ENCODE measurements at places on chromosomes 2 and 18. TPM values are rescaled to one million over a fixed set of nuclear protein-coding genes. Genes with fewer than 3 reads are reported as not detected.

DNA sequence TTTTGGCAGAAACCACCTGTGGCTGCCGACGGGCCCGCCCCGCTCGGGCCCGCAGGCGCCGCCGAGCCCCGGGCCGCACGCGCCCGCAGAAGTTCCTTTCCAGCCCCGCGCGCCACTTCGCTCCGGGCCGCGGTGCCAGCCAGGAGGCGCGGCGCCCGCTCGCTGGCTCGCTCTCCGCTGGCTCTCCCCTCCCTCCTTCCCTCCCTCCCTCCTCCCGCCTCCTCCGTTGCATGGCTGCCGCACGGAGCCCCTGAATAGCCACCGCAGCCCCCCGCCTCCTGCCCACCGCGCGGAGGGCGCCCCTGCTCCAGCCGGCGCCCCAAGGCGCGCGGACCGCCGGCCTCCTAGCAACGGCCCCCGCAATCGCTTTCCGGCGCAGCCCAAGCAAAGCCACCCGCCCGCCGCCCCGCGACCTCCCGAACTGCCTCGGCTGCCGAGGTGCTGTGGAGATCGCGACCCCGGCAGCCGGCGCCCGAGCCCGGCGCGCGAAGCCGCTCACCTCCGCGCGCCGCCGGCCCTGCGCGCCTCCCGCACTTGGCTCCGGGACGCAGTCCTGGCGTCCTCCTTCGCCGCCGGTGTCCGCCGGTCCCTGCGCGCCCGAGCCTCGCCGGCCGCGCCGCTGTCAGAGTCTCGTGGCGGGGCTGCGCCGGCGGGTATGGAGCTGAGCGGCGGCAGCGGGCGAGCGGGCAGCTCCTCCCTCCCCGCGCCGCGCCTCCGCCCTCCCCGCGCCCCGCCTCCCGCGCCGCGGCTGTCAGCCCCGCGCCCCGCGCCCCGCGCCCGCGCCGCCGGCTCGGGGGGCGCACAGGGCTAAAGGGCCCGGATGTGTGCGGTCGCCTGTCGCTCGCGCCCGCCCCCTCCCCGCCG, at the start of gene ZBTB7C:
ZBTB7C (minus strand) TSS at position 657 of the 864 bp plus-strand sequence.
- no peak for DNase-seq

DNA sequence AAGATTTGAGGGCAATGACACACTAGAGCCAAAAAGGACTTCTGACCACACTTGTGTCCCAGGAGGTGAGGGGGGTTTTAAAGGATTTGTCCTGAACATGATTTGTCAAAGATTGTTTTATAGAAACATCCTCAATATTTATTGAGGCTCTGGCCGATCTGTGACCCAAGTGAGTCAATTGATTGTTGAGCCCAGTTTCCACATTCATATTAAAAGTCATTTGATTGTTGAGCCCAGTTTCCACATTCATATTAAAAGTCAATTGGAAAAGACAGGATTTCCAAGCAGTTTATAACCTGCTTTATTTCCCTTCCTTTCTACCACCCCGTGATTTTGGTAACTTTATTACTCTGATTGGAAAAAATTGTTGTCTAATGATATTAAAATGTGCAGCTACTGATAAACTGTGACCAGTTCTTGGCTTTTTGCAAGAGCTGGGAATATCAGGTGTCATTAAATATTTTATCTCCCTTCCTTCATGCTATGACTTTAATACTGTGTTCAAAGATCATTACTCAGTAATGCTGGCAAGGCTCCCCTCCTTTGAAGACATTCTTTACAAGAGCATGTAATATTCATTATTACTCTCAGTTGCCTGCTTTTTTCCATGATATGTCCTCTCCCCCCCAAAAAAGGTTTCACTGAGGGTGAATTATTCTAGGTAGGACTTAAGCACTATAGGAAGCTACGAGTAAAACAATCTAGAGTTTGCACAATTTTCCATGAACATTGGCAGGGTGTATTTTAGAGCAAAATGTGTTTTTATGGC, 75.3 kb downstream of the HRH4 start:
- no peak for DNase-seq

GRCh38 chr2:15941871-15942710, 1.7 kb downstream of the MYCN start:
- no peak for DNase-seq

DNA sequence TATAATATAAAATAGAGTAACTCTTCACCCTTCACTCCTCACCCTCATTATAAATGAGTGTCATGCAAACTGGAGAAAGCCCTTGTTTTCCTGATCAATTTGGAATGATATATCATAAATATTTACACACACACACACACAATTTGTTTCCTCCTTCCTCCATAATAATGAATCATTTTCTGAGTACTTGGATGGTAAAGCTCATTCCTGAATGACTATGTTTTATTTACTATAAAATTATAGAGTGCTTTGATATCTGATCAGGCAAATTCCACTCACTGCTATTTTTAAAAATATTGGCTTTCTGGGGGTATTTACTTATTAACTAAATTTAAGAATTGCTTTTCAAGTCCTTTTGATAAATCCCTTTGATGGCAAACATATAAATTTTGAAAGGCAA, 1125.5 kb upstream of the CNTNAP5 start:
- DNase-seq: no peak

RNF152 gene
- 30.5 TPM for total RNA-seq

Data from thoracic aorta (tissue), 2 donors.